SK-N-DZ (cell line): ENCODE measurements at places on chromosomes 1 and 21.

DNA sequence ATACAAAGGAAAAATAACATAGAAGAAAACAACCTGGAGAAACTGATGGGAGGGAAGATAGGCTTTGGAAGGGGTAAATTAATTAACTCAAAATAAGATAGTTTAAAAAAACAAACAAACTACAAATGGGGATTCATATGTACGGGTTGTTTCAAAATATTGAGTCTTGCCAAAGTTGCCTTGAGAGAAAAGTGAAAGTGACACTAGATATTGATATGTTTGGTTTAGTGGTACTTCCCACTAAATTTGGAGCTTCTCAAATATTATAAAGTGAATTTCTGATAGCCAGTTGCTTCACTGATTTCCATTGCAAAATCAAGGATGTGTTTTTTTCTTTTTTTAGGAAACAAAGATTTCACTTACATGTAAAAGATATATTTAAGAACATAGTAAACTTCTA lies 149.5 kb upstream of the RUNX1 start:
- no peak for DNase-seq

DNA sequence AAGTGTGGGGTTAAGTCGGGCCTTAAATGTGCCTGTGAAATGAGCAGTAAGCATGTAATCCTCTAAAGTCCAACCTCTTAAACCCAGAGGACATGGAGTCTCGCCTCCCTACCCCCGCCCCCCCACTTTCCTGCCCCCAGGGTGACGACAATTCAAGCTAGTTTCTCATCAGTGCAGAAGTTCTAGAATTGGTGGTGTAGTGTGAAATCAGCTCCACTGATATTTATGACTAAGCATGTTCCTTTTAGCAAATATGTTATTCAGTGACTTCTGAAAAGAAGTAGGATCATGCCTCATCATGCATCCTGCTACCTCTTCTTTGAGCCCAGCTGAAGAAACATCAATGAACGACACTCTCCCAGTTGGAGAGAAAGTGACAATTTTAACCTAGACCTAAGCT lies 2.6 kb upstream of the ABCB10 start:
- no peak for DNase-seq

GRCh38 chr1:44389437-44389836 lies 15.6 kb upstream of the RNF220 start:
- DNase-seq: no peak

DNA sequence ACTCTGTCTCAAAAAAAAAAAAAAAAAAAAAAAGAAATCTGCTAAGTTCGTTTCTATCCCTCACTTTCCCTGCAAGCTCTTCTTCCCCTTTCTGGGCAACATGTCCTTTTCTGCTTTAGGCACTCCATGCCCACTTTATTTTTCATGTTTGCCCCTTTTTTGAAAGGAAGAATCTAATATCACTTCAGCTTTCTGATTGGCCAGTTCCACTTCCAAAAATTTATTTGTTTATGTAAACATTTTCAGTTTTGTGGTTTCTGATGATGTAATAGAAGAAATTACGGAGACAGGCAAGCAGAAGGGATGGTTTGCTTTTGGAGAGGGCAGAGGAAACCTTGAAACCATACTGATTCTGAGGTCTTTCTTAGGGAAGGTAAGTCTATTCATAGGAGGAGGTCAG lies 15.1 kb downstream of the IFNAR1 start:
- no peak for DNase-seq

GRCh38 chr1:99527078-99527477 lies 118.8 kb upstream of the PALMD start:
- DNase-seq: no peak

DNA sequence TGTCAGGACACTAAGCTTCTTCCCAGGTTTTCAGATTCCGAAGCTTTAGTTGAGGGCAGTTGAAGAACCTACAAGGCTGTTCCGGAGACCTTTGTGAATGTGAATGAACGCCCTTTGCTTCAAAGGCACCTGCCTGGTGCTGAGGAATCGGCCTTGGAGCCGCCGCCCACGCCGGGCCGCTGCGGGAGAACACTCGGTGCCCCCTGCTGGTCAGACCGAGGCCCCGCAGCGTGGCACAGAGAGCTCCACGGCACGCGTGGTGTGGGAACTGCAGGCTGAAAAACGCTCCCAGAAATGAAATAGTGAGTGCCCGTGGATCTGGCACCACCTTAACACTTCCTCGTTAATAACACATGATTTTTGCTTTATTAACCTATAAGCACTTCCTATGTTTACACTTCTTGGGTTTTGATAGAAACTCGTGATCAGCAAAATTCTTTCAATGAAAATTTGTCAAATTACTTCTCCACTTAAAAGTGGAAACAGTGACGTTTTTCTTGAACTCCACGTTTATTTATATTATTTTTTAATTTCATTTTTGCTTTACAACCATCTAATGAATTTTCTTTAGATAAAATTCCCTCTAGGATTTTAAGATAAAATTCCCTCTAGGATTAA lies 460.6 kb downstream of the DSCAM start:
- DNase-seq: peak; percentile 15

DNA sequence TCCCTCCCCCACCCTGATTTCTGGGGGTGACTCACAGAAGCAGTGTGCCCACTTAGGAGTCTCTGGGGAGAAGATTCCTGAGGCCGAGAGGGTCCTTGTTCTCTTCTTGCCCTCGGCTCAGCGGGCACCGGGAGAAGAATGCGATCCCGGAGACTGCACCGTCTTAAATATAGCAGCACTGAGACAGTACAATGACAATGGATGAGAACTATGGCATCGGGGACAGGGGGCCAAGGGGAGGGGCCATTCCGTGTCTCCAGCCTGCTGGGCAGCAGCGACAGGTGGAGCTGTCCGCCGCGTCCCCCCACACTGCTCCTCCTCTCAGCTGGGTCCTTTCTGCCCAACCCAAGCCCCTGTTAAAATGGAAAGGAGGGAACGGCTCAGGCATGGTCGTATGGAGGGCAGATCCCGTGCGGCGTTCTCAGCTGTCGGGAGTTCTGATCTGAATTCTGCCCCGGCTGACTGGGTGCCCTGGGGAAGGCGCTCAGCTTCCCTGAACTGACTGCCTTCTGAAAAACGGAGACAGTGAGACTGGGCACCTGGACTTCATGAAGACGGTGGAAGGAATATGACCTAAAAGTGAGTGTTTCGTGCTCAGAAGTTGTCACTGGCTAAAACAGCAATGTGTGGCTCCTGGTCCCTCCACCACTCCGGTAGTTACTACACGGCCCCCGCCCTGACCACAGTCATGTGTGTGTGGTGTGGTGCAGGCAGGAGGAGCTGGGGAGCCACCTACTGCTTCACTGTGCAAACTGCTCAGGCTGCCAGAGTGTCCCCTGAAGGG lies at the start of gene MYOM3:
Gene MYOM3 (minus strand): TSS at position 140 of the 784 bp plus-strand sequence. CDS start 3,499 bp downstream, outside the sequence.
- peak; percentile 26 for DNase-seq

DNA sequence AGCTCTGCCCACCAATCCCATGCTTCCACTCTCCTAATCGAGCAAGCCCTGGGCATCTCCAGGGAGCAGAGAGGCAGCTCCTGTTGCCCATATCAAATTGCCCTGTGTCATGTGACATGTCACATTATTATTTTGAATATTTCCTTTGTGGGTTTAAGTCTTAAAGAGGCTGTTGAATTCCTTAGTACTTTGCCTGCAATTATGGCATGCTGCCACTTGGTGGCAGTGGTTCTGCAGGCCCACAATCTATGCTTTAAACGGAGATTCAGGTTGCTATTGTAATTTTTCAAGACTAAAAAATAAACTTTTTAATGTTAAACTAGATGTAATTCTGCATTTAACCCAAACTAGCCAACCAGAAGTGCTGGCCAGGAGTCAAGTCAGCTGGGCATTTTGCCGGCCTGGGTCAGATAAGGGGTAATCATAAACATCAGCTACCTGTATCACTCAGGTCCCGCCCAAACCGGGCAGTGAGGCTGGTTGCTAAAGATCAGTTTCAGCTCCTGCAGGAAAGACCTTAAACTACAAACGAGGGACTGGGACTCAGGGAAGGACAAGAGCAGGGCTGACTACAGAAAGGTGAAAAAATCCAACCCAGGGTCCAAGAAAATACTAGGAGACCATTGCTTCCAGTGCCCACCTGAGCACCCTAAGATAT lies 37.3 kb upstream of the ARHGEF16 start:
- DNase-seq: no peak
